SHP77 treated with DMSO at 0.1 percent for 48 hours (cell line): ENCODE measurements at places on chromosomes 12 and 14.

GRCh38 chr12:96882862-96883261 is 24.2 kb upstream of the NEDD1 start:
- DNase-seq: no peak

DNA sequence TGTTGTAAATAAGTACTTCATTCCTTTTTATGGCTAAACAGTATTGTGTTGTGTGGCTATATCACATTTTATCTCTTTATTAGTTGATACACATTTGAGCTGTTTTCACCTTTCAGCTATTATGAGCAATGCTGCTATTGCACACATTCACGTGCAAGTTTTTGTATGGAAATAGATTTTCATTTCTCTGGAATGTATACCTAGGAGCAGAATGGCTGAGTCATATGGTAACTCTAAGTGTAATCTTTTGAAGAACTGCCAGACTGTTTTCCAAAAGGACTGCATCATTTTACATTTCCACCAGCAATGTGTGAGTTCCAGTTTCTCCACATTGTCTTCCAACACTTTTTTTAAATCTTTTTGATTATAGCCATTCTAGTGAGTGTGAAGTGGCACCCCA is 134.0 kb downstream of the SRGAP1 start:
- DNase-seq: no peak

GRCh38 chr12:124599074-124599999 is 31.9 kb upstream of the NCOR2 start:
- DNase-seq: no peak

DNA sequence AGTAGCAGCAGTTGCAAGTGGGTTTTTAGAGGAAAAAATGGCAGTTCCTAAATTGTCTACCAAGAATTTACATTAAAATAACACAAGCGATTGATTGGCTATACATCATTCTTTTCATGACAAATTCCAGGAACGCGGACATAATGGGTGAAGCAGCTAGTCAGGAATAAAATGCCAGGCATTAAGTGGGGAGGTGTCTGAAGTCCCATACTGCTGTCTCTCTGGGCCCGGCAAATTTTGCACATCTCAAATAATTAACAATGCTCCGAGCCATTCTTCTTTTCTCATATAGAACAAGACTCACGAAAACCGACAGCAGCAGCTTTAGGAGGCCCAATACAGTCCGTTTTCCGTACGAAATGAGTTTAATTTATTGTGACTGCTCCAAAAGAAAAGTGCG is 696 bp downstream of the RPL36AL start:
- DNase-seq: no peak

DNA sequence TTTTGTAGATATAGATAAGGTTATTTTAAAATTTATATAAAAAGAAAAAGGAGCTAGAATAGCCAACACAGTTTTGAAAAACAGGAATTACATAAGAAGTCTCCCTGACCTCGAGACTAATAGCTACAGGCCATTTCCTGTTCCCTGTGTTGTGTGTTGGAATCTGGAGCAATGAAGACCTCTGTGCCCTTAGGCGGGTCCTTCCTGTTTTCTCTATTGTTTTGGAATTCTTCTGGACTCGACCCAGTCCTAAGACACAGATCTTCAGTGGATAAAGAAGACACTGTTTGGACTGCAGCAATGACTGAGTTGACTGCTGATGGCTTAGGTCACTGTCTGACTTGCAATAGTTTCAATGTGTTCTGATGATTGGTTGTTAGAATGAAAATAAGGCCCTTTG is 26.2 kb downstream of the SNRPF start:
- DNase-seq: no peak

- no peak for DNase-seq
Measured at GRCh38 chr14:103508521-103509329, 13.9 kb downstream of the CKB start.

- no peak for DNase-seq
Measured at GRCh38 chr14:60245380-60246177, 3.4 kb upstream of the PPM1A start.

GRCh38 chr14:92944976-92945375 is 22.0 kb downstream of the CHGA start:
- peak; percentile 84 for DNase-seq

DNA sequence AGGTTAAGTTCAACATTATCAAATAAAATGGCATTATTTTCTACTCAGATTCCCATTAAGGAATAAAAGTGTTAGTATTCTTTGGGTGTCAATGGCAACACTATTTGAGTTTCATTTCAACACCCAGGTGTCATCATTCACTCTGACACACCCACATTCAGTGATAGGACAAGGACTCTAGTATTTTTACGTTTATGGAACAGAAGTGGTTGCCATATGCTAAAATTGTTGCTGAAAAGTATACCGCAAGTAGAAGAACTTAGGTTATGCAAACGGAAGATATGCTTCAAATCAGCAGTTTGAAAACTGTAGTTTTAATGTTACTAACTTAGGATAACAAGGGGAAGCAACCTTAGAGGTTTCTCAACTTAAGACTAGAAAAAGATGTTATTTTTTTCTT is 20.0 kb upstream of the SGPP1 start:
- no peak for DNase-seq

GRCh38 chr14:54039311-54039710 is 82.7 kb upstream of the BMP4 start:
- no peak for DNase-seq

DNA sequence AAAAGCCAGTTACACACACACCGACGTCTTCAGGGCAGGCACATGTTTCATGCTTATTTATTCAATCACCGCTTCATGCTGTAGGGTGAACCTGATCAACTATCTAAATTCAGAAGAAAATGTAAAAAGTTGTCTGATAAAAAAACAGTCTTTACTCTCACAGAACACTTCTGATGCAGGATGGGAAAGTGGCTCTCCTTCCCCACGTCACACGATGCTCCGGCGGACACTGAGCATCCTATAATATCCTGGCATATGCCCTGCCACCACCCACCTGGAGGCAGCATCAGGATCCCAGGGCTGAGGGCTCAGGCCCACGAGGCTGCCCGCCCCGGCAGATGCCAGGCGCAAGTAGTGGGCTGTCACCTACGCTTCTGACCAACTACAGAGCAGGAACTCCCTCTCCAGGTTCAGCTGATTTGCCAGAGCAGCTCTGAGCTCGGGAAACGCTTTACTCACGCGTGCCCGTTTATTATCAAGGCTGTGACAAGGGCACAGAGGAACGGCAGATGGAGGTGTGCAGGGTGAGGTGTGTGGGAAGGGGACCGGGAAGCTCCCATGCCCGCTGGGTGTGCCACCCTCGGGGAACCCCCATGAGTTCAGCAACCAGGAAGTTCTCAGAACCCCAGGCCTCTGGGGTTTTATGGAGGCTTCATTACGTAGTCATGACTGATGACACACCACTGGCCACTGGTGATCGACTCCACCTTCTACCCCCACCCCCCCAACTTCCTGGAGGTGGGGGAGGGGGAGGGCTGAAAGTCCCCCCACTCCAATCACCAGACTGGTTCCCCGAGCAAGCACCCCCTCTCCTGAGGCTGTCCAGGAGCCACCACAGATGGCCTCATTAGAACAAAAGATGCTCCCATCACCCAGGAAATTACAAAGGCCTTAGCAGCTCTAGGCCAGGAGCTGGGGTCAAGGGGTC is 32.1 kb downstream of the SLC15A4 start:
- DNase-seq: no peak

- no peak for DNase-seq
Measured at GRCh38 chr14:96944297-96944696, 147.1 kb downstream of the VRK1 start.

DNA sequence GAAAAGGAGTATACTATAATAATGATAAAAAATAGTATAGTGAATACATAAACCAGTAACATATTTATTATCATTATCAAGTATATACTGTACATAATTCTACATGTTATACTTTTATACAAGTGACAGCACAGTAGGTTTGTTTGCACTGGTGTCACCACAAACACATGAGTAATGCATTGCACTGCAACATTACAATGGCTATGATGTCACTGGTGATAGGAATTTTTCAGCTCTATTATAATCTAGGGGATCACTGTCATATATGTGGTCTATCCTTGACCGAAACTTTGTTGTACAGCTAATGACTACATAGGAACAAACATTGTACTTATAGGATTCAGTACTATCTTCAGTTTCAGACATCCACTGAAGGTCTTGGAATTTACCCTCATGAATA is 165.8 kb upstream of the SYT1 start:
- no peak for DNase-seq

DNA sequence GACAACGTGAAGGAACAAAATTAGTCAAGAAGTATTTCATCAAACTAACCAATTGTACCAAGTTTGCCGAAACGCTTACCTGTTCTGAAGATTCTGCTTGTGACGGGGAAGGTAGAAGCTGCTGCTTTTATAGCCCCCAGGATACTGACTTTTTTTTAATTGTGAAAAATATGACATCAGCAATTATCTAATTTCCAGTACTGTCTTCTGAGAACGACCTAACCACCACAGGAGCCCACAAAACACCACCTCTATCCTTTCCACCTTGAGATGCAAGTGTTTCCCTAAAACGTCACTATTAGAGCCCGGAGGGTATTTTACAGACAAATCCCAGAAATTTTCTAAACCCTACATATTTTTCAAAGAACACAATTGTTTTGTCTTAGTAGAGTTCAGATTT is at the start of gene IL22:
IL22 (minus strand) TSS at position 101 of the 400 bp plus-strand sequence. CDS start 156 bp downstream, outside the sequence.
- DNase-seq: no peak

DNA sequence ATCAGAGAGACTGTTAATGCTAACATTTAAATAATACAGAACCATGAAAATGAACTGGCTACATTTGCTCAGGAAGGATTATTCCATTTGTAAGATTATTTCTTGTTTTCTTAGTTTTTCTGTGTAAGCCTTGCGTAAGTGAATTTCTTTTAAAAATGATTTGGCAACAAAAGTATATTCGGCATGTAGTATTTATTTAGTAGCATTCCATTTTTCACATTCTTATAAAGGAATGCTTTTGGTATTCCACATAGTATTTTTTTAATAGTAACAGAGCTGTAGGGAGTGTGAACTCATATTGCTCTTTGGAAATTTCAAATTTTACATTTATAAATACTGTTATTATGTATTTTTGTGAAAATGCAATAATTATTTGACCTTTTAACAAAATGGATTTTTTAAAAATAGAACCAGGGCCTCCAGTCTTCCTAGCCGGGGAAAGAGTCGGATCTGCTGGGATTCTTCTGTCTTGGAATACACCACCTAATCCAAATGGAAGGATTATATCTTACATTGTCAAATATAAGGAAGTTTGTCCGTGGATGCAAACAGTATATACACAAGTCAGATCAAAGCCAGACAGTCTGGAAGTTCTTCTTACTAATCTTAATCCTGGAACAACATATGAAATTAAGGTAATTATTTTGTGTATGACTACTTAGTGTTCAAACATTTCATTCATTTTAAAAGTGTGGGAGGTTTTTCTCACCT is 1.2 kb downstream of the PTPRQ start:
- no peak for DNase-seq

DNA sequence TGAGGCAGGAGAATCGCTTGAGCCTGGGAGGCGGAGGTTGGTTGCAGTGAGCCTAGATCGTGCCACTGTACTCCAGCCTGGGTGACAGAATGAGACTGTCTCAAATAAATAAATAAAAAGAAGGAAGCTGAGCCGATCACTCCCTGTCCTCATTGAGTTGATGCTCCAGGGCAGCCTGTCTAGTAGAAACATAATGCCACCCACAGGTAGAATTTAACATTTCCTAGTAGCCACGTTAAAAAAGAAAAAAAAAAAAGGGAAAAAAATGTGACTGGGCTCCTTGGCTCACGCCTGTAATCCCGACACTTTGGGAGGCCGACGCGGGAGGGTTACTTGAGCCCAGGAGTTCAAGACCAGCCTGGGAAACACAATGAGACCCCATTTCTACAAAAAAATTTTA is 135.7 kb downstream of the SCARB1 start:
- DNase-seq: no peak

GRCh38 chr12:49838973-49839633 is 3.8 kb downstream of the BCDIN3D start:
- no peak for DNase-seq

DNA sequence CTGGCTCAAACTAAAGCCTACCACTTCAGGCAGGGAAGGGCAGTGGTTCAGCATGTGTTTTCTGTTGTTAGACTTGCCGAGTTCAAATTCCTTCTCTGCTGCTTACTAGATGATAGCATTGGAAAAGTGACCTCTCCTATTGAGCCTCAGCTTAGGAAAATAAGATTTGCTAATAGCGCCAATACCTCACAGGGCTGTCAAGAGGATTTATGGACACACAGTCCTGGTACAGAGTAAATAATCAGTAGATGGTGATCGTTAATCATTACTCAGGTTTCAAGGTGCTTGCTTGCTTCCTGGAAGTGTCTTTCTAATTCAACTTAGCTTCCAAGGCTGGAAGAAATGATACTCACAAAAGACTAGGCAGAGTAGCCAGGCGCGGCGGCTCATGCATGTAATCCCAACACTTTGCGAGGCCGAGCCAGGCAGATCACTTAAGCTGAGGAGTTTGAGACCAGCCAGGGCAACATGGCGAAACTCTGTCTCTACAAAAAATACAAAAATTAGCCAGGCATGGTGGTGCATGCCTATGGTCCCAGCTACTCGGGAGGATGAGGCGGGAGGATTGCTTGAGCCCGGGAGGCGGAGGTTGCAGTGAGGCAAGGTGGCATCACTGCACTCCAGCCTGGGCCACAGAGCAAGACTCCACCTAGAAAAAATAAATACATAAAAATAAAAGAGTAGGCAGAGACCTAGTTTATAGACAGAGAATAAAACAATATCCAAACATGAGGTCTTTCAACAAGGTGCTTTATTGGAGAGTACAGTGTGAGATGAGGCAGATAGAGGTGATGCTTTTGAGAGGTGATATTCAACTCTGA is 6.0 kb downstream of the PLA2G1B start:
- no peak for DNase-seq

DNA sequence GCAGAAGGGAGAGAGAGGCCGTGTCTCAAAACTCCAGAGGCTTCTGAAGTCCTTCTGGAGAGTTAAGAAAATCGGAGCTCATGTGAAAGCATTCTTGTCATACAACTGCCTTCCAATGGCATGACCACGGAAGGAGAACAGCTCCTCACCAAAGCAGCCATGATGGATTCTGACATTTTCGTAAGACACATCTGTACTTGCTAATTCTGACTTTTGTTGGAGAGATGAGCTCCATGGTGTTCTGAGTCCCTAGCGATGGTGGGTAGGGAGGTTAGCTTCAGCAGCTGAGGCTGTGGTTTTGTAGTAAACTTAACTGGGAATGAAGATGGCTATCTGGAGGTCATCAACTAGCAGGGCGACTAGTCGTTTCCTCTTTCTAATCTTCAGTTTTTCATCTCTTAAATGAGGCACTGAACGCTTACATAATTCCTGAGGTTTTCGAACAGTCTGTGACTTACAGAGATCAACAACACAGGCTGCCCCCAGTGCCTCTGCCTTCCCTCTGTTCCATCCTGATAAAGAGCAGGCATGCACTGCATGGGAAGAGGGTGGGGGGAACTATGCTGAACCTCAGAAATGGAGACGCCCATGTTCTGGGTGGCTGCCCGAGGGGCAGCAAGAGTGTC is 28.6 kb upstream of the DICER1 start:
- DNase-seq: no peak

DNA sequence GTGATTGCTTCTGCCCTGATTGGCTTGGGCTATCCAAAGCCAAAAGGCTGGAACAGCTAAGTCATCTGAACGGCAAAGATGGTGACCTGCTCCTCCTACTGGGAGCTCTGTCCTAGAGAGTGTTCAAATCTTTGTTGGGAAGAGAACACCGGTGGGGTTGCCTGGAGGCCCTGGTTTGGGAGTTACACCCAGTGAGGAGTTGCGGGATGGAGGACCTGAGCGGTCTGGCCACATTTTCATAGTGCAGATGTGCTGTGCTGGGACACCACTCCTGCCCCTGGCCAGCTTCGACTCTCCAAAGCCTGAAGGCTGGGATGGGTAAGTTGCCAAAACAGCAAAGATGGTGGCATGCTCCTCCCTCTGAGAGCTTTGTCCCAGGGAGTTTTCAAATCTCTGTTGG is 795.4 kb downstream of the TRHDE start:
- DNase-seq: no peak

GRCh38 chr14:61171727-61172126 is 109.4 kb downstream of the TMEM30B start:
- no peak for DNase-seq
